NCI-H187 (cell line): ENCODE measurements at places on chromosomes 7 and 10.
A peak's percentile ranks its signal among the peaks of the same experiment; 100 is the strongest.

DNA sequence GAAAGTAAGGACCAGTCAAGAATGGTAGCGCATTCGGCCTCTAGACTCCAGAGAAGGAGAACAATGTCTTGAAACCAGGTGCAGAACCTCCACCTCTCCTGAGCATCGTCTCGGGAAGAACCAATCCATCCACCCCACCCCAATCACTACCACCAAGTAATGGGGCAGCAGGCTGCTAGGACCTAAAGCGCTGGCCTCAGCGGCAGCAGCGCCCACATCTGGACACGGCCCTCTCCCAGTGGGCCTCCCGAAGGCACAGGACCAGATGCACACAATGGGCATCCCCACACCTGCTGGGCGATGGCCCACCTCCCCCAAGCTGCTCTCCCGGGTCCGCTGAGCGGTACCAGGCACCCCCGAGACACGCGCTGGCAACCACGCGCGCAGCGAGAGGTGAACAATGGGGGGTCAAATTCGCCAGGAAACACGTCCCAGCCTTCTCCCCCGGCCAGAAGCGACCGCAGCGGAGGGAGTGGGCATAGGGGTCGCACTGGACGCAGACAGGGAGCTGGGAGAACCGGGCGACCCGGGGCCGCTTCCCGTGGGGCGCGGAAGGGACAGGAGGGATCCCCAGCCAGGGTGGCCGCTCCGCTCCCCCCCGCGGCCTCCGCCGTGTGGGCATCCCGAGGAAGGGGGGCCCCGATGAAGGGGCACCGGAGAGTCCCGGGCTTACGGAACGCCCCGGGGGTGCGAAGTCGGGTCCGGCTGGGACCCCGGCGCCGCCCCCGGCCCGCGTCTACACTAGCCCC is 506 bp downstream of the CTTNBP2 start:
- DNase-seq = peak; percentile 77

- DNase-seq = no peak
Measured at GRCh38 chr7:141974831-141975230, 1.3 kb upstream of the TAS2R38 start.

DNA sequence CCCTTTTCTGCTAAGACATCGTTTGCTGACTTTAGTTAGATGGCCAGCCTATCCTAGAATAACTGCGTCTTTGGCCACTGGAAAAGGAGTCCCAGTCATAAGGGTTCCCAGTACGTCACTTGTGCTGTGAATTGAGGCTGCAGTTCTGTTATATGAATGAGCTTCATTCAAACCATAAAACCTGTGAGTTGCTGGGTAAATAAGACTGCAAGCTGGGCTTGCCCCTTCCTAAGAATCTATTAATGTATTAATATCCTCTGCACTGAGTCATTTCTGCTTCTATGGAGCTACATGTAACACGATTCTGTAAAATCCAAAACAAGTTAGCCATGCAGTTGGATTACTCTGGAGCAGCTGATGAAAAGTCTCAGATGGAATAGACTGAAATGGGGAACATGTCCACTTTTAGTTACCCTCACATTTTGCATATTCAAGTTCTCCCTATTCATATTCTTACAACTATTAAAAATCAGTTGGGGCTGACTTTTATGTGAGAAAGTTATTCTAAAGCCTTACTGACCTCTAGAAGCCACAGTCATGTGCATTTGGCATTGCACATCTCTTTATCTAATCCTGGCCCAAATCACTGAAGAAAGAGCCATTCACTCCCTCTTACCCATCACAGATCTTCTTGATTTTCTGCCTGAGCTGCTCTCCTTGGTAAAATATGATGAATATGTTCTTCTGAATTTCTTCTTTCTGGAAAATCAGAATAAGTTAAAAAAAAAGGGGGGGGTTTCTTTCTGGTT is 41.8 kb upstream of the TMEM213 start:
- no peak for DNase-seq

DNA sequence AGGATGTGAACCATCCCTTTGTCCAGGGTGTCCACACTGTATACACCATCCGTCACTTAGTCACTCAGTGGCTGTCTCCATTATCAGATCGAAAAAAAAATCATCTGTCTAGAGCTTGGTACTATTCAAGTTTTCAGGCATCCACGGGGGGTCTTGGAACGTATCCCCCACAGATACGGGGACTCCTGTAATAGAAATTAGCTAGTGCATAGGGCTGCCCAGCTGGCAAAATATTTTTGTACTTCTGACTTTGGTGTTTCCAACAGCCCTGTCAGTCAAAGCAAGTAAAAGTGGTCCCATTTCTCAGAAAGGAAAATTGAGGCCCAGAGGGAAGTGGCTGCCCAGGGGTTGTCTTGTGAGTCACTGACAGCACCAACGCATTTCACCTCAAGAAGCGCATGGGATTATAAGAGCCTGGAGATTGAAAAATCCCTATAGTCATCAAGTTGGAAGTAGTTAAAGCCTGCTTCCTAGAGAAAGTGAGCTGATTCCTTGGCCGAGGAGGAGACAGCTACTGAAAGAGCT is 52.1 kb upstream of the SLC29A3 start:
- no peak for DNase-seq

GRCh38 chr10:519716-520401 is 169.6 kb downstream of the DIP2C start:
- peak; percentile 29 for DNase-seq

GRCh38 chr7:83475420-83475819 is 173.5 kb downstream of the SEMA3E start:
- DNase-seq = no peak

GRCh38 chr10:126068322-126068721 is 172.0 kb downstream of the FANK1 start:
- DNase-seq = no peak

- DNase-seq = no peak
Measured at GRCh38 chr7:81549484-81550016, 220.3 kb downstream of the HGF start.

DNA sequence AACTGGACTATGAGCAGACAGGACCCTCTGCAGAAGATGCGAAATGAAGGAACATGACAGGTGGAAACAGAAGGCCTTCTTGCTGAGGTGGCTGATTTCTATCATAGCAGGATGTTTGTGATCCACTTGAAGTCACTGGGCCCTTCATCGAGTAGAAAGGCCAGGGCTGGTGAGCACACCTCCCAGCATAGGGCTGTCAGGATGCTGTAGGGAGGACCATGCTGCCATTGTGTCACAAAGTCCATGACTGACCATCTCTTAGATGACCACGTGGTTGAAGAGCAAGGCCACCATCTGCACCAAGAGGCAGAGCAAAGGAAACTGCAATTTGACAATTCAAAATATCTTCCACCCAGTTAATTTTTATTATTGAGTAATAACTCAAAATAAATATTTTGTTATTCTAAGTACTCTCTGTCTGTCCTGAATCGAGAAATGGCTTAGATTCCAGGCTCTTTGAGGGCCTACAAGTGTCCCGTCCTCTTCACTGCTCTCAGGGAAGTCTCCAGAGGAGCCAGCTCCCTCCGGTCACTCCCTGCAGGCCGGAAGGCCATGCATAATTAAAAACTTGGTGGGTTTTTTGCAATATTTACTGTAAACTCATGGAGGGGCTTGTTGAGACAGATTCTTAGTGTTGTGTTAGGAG is 249.3 kb upstream of the ZMIZ1 start:
- no peak for DNase-seq

DNA sequence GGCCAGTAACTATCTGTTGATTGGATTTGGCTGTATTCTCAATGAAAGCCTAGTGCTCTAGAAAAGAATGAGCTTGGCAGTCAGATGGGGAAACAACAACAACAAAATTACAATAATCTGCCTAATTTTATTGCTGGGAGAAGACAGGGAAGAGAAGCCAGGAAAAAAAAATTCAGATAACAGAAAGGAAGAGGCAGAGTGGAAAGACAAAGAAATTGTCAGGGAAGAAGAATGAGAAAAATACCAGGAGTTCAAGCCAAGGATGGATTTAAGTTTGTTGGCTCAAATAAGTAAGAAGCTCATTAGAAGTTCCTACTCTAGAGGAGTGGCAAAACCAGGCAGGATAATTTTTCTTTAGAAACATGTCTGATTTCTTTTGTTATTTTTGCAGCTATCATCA is 45.9 kb upstream of the PRKG1 start:
- no peak for DNase-seq

- DNase-seq = no peak
Measured at GRCh38 chr7:158754746-158755444, 50.3 kb upstream of the NCAPG2 start.

DNA sequence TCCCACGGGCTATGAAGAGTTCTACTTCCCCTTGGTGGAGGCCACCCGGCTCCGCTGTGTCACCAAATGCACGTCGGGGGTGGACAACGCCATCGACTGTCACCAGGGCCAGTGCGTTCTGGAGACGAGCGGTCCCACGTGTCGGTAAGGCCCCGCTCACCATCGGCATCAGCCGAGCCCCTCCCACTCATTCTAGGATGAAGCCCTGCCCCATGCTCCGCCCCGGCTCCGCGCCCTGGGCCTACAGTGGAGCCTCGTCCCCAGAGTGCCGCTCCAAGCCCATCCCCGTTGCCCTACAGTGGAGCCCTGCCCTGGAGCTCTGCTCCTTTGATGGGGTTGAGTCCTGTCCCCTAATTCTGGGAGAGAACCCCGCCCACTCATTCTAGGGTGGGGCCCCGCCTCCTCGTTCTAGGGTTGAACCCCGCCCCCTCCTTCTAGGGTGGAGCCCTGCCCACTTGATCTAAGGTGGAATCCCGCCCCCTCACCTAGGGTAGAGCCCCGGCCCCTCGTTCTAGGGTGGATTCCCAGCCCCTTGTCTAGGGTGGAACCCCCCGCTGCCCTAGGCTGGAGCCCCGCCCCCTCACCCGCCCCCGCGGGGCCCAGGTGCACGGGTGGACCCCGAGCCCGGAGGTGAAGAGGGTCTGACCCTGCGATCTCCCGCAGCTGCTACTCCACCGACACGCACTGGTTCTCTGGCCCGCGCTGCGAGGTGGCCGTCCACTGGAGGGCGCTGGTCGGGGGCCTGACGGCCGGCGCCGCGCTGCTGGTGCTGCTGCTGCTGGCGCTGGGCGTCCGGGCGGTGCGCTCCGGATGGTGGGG is 3.4 kb upstream of the MUC12 start:
- no peak for DNase-seq

DNA sequence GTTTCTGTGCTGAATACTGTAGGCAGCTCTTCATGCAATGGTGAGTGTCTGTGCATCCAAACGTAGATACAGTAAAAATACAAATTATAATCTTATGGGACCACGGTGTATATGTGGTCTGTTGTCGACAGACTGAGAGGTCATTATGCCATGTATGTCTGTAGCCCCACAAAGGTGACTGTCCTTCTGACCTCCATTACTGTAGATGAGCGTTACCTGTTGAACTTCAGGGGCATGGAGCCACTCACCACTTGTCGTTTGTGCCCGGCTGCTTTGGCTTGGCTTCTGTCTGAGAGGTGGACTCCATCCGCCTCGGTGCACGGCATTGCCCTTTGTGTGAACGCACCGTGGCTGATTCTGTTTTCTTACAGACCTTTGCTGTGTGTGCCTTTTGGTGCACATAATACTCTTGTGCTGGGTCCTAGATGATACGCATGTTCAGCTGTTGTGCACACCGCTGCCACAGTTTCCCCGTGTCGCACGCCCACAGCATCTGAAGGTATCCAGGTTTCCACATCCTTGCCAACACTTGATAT is 2.9 kb downstream of the UBE3C start:
- no peak for DNase-seq

DNA sequence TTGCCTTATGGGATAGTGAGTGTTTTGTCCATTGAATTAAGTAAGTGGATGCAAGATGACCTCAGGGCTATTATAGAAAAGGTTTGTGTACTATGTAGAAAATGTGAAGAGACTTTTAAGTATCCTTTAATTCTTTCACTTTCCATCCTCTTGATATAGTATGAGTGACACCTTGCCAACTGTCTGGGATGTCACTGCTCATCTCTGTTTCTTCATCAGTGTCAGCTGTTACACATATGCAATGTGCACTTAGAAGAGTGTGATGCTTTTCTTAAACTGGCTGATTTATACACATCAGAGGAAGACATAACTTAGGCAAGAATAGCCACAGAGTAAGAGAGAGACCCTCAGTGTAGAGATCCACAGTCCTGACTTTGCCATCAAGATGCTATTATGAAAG is 8.7 kb upstream of the ACTA2 start:
- DNase-seq = no peak

- no peak for DNase-seq
Measured at GRCh38 chr7:101891936-101892640, 74.7 kb downstream of the CUX1 start.

DNA sequence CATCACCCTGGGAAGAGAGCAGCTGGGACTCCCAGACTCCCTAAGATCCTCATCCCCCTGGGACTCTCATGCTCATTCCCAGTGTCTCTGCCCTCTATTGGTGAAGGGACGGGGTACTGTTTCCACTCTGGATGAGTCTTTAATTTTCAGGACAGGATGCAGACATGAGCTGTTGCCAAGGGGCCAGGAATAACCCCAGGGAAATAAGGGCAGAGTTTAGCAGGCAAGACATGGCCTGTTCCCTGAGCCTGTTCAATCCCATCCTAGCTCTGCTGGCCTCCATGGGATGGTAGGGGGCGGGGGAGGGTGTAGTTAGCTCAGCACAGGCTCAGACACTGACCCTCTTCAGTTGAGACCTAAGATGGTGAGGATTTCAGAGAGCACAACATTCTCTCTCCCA is 14.0 kb downstream of the C10orf105 start:
- DNase-seq = no peak

- DNase-seq = no peak
Measured at GRCh38 chr7:39429421-39429820, 136.8 kb upstream of the YAE1 start.

GRCh38 chr7:130521258-130521951 is 29.5 kb downstream of the MEST start:
- DNase-seq = no peak

GRCh38 chr10:68899186-68899745 is 1.8 kb upstream of the DDX50 start:
- no peak for DNase-seq

- no peak for DNase-seq
Measured at GRCh38 chr7:47428052-47428767, 153.7 kb downstream of the TNS3 start.

- peak; percentile 80 for DNase-seq
Measured at GRCh38 chr7:68770649-68771048, 827.6 kb upstream of the AUTS2 start.

GRCh38 chr7:122849957-122850328 is 36.3 kb downstream of the CADPS2 start:
- DNase-seq = no peak

DNA sequence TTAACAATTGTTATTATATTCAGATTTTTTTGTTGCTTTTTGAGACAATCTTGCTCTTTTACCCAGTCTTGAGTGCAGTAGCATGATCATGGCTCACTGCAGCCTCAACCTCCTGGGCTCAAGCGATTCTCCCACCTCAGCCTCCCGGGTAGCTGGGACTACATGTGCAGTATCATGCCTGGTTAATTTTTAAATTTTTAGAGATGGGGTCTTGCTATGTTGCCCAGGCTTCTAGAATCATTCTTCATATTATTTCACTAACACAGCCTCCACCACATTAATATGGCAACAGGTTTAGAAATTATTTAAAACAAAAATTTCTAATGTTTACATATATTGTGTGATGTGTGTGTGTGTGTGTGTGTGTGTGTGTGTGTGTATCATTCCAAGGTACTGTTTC is 1.4 kb upstream of the LAMTOR4 start:
- DNase-seq = no peak

GRCh38 chr7:99120501-99120900 is 23.4 kb downstream of the SMURF1 start:
- no peak for DNase-seq

- no peak for DNase-seq
Measured at GRCh38 chr7:139589474-139589873, 66.0 kb downstream of the CLEC2L start.
